ENCODE measurements at places on chromosomes 11 and 22.

DNA sequence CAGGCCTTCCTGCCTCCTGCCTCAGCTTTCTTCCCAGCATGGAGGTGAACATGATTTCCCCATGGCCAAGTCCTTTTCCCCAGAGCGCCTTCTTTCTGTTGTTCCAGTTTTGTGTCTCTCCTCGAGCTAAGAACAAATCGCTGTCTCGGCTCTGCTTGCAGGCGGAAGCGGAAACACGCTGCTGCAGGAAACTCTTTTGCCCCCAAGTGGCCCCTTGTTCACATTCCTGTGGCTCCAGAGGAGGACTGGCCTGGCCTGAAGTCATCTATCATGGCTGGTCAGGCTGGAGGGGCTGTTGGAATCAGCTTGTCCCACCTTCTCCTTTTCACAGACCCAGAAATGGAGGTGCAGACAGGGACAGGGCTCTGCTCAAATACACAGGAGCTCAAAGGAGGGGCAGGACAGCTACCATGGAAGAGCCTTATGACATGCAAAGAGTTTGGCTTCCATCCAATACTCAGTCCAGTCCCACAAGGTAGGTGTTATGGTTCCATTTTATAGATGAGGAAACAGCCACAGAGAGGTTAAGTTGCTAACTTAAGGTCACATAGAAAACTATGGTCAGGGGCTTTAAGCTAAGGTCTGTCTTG, 182.2 kb upstream of the SYT13 start:
- DNase-seq = no peak

DNA sequence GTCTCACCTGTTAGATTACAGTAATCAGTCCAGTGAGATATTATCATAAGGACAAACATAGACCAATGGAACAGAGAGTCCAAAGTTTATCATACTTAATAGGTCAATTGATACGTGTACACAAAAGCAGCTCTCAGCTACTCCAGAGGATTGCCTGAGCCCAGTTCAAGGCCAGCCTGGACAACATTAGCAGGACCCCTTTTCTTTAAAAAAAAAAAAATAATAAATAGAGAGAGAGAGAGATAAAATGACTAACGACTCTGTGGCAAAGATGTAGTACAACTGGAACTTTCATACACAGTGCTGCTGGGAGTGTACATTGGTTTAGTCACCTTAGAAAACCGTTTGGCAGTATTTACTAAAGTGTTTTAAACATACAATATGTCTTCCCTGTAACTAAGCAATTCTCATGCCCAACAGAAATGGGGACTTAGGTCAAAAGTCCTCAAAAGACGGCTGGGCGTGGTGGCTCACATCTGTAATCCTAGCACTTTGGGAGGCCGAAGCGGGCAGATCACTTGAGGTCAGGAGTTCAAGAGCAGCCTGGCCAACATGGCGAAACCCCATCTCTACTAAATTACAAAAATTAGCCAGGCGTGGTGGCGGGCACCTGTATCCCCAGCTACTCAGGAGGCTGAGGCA, 10.6 kb downstream of the SNX32 start:
- no peak for DNase-seq

GRCh38 chr22:44645083-44645482, 56.9 kb upstream of the PRR5 start:
- DNase-seq = no peak

- DNase-seq = no peak
These were observed 9.5 kb downstream of the FOLR3 start for GRCh38 chr11:72144807-72145565.
